ENCODE measurements at places on chromosomes 2 and 18.

- DNase-seq = no peak
Measured at GRCh38 chr2:46438102-46438501, 41.3 kb upstream of the TMEM247 start.

GRCh38 chr2:200342654-200343053, 36.2 kb downstream of the SPATS2L start:
- no peak for DNase-seq

- no peak for DNase-seq
Measured at GRCh38 chr2:6206882-6207281, 514.7 kb downstream of the SOX11 start.

DNA sequence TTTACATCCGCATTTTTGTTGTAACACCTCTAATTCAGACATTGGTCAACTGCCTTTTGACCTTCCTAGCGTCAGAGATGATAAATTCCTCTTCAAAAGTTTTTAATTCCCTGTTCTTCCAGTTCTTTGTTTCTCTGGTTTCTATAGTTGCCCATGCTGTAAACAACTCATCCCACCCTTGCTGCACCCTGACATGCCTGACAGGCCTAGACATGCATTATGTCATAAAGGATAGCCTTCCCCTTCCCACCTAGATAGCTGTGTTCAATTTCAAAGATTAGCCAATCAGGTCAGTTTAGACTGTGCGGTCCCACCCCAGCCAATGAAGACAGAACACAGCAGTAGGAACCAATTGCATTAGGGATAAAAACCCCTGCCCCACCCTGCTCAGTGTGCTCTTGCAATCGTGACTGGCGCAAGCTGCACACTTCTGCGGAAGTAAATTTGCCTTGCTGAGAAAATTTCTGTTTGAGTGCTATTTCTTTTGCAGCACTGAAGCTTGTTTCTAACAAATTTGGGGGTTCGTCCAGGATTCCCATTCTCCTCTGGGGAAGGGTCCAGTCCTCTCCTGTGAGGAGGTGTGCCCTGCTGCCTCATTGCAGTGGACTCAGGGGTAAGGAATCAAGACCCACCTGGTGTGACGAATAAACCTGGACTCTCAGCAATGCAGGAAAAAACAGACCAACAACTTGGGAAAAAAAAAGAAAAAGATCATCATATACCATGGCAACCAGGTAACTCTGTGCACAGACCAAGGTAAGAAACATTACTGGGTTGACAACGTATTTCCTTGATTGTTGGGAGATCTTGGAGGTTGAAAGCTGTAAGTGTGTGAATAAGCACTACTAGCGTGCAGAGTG, 9.1 kb upstream of the SAP130 start:
- DNase-seq = no peak

GRCh38 chr2:105739944-105740530, 4.7 kb upstream of the NCK2 start:
- no peak for DNase-seq

All from H9 (cell line).